ENCODE measurements at places on chromosomes 7 and 10.

DNA sequence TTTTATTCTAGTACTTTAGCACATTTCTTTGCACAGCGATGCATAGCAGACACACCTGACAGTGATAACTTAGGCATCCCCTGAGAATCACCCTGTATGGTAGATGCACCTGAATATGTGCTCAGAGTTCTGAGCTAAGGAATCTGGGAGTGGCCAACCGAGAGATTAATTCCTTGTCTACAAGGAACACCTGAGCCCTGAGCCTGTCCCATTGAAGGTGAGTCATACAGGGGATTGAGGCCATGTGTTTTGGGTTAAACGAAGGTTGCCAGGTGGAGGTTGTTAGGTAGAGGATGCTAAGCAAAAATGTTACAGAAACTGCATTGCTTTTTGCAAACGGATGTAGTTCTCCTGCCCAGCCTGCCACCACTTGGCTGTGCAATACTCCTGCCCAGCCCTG, 128.9 kb downstream of the AMPH start:
- DNase-seq, result no peak

DNA sequence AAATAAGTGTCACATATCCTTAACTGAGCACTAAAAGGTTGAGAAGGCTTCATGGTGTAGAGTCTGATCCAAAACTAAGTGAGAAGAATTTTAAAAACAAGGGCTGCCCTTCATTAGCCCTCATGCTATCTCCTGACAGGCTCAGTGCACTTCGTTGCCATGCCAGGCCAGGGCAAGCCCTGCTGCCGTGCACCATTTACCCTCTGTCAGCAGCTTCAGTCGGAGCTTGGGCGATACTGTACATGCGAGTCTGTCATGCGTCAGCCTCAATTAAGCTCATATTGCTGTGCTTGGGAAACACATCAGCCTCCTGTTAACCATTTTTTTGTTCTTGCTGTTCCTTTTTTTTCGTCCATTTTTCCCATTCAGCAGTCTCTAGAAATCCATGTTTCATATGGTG, 166.6 kb downstream of the VTI1A start:
- DNase-seq, result no peak

DNA sequence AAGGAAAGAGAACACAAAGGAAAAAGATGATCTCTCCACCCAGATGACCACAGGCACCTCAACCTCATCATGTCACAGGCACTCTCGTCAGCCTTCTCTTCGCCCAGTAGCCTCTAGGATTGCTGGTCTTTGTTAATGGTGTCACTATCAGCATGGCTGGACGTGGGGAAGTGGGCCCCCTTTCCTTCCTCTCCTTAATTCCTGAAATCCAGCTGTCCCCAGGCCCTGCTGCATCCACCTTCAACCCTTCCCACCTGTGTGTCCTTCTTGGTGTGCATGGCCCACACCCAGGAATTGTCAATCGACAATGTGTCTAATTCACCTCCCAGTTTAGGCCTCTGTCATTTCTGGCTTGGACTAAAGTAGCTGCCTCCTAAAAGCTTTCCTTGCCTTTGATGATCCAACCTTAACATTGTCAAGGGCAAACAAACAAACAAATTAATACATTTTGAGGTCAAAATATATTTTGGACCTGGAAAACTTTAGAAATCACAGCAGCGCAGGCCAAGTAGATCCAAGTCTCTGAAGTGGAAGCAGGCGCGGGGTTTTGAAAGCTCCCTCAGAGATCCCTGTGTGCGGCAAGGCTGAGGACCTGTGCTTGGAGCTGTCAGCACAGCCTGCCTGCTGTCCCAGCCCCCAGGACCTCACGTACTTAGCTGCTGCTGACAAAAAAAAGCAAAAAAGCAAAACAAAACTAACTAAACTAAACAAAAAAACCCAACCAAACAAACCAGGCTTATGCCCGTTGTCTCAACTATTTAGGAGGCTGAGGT, 193.3 kb upstream of the LYZL2 start:
- DNase-seq, result no peak

DNA sequence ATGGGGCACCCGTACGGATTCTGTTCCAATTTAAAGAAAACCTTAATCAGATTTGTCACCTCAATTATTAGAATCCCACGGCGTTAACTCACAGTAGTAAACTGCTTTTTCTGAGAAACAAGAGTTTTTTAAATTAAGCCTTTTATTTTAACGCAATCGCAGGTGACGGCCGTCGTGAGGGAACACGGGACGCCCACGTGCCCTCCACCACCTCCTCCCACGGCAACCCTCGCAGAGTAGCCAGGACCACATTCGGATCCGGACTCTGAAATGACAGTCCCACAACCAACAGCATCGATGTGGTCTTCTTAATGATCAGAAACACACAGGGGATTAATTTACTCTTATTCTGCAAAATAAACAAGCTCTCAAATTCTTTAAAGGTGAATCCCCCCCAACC, 22.0 kb upstream of the GPR146 start:
- no peak for DNase-seq

Measured in NCI-H1105 treated with DMSO at 0.1 percent for 48 hours (cell line).